ENCODE measurements at places on chromosomes 2 and 18.

- no peak for DNase-seq
Measured at GRCh38 chr2:72778410-72778809, 47.4 kb downstream of the EXOC6B start.

DNA sequence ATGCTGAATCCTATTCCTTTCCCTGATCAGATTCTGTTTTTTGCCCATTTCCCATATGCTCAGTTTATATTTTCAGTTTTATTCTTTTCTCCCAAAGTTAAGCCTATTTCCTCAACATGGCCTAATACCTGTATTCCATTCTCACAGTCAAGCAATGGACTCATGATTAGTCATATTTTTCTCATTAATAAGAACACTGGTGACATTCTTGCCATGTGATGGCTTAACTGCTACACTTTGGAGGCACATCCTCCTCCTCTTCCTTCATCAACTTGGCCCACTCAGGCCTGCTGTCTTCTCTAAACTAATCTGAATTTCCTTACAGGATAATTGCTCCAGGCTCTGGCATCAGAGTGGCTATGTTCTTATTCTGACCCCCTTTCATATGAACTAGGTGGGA is 679.2 kb downstream of the NYAP2 start:
- no peak for DNase-seq

DNA sequence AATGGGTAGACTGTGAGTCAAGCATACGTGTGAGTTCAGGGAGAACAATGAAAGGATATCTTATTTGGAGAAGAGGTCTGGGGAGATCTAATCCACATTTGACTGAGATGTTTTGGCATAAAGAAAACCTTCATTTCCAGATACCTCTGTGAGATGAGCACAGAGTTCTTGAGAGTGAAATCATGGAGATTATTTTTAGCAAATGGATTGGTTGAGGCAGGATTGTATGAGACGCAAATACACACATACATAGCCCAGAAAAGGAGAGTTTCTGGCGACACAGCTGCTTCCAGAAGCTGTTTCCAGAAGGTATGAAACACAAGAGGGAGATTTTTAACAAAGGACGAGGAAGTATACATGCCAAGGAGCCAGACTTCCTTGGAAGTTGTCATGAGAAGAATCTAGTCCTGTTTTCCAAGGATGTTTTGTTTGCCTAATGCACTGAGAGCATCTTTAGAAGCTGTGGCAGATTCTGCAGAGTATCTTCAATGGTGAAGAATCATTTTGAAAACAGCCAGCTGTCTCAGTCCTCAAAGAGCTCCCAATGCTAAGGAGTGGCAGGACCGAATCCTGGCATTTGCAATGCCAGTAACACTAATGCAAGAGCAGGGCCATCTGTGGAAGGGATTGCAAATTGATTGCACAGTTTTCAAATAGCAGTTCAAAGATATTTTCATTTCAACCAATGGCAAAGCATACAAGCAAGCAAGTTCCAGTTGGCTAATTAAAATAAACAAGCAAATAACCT is 177.2 kb downstream of the SETBP1 start:
- DNase-seq, result no peak

- no peak for DNase-seq
Measured at GRCh38 chr2:23519334-23519651, 134.3 kb downstream of the KLHL29 start.

DNA sequence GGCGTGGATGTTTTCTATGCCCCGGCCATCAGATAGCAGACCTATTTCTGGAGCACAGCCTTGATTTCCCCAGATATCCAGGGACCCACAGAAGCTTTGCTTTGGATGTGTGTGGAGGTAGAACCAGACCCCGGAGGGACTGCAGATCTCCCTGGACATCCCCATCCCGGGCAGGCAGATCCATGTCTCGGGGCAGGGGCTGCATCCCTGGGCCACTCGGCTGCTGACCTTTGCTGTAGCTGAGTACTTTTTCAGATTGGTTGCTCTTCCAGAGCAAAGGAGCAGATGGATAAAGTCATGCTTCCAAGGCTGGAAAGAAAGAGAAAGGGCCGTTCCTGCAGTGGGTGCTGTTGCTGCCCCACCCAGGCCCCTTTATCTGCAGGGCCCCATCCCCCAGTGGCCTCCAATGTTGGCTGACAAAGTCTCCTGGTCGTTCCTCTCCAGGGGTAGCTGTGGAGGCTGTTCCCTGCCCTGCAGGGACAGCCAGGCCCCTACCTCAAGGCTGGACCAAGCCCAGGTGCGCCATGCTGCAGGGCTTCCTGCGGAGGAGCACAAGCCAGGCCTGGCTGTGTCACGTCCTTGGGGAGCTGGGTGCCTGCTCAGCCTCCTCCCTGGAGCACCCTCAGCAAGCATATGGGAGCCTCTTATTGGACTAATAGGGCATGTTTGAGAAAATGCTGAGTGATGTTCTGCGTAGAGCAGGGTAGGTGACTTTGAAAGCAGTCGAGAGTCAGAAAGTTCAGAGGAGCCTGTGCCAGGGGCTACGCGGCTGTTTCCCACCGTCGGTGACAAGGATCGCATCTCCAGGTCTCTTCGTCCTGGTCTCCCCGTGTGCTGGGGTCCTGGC is 68.4 kb downstream of the TPO start:
- no peak for DNase-seq

DNA sequence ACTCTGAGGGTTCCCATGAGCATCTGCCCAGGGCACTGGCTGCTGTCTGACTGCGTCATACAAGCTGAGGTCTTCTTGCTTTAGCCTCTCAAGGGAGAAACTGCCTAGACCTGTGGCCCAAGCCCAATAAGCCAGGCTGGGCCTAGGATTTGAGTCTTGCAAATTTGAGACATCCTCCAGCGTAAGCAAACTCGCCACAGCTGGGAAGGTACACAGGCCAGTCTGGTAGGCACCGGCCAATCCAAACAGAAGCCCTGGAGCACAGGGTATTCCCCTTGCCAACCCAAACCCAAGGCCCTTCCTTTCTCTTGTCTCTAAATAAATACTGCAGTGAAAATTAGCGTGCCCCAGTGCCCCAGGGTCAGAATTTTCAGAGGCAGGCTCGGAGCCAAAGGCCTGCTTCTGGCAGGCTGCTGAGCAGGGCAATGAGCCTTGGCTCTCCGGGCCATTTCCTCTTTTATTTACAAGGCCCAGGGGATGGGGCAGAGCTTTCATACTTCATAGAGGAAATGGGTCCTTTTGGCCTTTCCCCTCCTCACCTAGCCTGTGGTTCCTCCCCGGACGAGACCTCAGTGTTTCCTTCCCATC is 33.3 kb downstream of the POLR1A start:
- DNase-seq, result no peak

DNA sequence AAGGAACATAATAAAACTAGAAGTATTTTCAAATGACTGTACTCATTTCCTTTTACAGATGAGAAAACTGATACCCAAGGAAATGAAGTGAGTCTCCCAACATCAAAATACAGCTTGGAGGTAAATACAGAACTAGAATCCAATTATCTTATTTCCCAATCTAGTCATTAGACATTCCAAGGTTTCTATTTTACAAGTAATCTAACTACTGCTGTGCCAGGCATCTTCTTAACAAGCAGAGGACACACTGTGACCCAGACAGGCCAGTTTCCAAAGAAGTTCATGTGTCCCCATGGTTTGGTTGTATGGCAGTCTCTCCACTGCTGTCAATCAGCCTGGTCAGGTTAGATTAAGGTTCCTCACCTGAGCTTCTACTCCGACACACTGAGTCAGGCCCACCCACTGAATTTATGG is 143.5 kb downstream of the THADA start:
- DNase-seq, result no peak
